ENCODE measurements at places on chromosomes 7 and 10.

DNA sequence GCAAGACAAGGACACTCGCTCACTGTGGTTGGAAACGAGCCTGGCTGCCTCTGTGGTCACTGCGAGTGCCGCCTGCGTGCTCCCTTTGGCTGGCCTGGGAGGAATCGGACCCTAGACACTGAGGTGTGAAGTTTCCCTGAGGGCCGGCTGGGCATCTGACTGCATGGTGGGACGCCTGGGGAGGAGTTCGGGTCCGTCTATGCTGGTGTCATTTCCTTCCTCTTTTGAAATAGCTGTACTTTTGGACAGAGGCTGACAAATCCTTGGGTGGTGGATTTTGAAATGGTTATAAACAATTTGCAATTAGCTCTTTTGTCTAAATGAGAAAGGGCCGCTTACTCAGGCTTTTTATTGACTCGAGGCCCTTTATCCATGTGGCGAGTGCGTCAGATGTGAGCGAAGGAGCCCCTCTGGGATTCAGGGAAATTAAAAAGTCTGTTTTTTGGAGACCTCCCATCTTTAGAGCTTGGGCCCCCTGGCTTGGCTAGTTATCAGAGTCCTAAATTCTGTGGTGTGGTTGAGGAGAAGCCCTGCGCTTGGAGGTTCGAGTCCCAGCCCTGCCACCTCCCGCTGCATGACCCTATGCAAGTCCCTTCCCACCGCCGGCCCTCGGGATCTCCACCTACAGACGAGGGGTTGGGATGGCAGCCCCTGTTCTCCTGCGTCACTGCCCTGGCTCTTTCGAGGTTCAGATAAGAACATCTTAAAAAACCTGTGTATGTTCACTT is 147.1 kb downstream of the RGS10 start:
- DNase-seq, result no peak

GRCh38 chr7:48424731-48425130 is 253.5 kb downstream of the ABCA13 start:
- no peak for DNase-seq

DNA sequence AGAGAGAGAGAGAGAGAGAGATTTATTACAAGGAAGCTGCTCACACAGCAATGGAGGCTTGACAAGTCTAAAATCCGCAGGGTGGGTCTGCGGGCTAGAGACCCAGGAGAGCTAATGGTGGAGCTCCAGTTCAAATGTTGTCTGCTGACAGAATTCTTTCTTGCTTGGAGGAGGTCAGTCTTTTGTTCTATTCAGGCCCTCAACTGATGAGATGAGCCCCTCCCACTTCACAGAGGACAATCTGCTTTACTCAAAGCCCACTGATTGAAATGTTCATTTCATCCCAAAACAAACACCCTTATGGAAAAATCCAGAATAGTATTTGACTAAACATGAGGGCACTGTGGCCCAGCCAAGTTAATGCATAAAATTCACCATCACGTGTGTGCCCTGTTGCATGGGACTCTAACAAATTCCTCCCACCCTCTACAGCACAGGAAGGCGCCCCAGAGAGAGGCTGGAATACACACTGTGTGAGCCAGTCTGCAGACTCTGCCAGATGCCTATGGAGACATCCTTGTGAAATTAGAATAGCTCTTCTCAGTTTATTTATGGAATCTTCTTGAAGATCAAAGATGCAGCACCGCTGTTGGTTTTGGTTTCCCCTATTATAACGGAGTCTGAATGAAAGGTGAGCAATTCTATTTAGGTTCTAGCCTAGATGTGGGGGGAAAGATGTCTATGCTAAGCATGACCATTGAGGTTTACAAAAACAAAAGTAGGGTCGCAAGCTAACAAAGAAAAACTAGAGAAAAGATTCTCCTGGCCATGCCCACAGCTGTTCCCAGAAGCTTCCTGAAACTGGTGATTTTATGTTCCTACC is 123.0 kb upstream of the SFMBT2 start:
- no peak for DNase-seq

DNA sequence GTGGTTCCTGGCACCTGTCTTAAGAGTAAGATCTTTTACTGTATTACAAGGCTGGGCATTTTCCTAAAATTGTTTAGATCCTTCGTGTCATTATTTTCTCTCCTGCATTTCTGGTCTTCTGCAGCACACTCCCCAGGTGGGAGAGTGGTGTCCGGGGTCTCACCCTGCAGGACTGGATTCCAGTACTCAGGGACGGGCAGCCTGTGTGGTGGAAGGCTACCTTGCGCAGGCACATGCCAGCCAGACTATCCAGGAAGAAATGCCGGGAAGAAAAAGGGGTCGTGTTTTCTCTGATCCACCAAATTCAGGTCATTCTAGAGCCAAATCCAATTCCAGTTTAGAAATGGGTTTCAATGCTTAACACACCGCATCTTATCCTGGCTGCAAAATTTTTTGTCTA is 27.7 kb downstream of the CNPY1 start:
- no peak for DNase-seq

DNA sequence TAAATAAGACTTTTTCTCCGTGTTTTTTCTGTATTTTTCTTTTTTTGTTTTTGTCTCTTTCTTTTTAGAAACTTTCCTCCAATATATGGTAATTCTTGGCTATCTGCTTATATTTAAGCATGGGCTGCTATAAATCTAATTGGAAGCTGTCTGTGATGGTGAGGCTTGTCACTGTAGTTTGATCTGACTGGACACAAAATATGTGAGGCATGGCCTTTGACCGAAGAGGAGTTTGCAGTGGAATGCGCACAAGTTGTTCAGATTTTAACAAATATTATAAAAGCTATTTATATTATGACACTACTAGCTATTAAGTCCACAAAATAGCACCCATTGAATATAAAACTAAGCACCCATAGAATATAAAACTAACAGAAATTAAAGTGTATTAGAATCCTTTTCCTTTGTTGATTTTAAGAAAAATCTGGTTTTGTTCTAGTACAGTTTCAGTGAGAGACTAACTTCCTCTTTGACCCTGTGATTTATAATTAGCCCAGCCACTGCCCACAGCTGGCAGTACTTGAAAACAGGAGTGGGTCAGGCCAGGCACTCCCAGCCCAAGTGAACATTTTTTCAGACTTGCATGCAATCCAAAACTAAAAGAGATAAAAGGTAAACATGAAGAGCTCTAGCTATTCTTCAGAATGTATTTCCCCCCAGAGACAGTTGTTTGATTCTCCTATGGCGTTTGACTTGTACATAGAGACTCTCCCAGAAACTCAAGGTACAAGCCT is 69.9 kb upstream of the FGL2 start:
- no peak for DNase-seq

DNA sequence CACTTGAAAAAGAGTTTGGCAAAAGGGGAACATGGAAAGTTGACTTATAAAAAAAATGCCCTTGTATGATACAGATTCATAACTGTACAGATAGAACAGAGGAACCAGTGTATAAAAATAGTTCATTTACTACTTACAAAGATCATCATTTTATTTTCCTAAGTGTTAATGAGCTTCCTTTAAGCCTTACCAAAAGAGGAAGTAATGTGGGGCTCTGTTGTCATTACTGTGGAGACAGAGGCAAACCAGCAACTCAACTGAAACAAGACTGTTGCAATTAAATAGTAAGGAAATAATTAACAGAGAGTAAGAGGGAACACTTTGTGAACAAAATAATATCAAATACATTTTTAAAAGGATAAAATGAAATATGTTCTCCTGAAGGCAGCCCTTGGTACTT is 526.2 kb upstream of the ADARB2 start:
- DNase-seq, result no peak

GRCh38 chr7:49787980-49788379 is 14.5 kb downstream of the VWC2 start:
- no peak for DNase-seq

DNA sequence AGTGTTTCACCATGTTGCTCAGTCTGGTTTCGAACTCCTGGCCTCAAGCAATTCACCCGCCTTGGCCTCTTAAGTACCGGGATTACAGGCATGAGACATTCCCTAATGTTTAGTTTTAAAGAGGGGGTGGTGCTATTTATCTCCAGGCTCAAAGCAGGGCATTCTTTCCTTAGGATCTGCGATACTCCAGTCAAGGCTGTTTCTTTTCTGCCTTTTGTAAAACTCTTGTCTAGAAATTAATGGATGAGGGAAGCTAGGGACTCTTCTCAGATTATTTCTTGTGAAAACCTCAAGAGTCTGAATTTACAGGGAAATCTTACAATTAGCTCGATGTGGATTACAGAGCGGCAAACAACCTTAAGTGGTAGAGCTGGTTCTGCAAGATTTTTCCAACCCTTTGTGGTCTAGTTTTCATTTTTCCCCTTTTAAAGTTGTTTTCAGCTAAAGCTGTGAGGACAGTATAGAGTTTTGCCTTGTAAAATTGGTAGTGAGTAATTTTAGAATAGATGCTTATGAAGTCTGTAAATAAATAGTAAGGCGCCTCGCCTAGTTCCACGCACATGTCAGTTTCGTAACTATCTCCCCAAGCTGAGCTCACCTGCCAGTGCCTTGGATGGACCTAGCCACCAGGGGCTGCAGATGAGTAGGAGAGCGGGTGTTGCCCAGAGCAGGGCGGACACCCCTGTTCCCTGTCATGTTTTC is 53.1 kb downstream of the CUX1 start:
- DNase-seq, result no peak

GRCh38 chr10:31358688-31359330 is 39.8 kb downstream of the ZEB1 start:
- no peak for DNase-seq

DNA sequence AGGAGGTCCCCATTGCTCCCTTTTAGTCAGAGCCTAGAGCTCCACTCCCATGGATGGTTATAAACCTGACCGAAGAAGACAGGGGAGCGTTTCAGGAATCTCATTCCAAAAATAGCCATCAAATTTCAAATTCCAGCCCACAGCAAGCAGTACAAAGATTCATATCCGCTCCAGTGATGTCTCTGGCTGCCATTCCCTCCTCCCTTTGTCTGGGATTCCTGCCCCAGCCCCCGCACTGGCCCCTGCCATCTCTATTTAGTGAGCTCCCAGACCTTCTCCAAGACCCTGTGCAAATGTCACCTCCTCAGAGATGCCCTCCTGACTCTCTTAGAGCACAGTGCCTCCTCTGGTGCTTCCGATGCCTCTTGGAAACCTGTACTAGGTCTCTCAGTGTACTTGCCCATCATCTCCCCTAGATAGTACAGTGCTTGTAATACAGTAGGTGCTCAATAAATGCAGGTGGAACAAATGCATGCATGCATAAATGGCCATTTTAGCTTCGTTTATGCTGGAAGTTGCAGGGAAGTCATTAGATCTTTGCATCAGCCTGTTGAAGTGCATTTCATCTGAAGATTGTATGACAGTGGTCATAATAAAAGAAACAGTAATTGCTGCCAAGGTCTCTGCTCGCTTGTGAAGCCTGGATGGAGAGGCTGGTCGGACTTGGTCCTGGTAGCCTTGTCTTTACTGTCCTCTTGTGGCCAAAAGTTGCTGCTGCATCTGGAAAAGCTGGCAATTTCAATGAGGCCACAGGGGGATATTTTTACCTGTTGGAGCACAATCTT is 32.0 kb upstream of the HABP2 start:
- no peak for DNase-seq

DNA sequence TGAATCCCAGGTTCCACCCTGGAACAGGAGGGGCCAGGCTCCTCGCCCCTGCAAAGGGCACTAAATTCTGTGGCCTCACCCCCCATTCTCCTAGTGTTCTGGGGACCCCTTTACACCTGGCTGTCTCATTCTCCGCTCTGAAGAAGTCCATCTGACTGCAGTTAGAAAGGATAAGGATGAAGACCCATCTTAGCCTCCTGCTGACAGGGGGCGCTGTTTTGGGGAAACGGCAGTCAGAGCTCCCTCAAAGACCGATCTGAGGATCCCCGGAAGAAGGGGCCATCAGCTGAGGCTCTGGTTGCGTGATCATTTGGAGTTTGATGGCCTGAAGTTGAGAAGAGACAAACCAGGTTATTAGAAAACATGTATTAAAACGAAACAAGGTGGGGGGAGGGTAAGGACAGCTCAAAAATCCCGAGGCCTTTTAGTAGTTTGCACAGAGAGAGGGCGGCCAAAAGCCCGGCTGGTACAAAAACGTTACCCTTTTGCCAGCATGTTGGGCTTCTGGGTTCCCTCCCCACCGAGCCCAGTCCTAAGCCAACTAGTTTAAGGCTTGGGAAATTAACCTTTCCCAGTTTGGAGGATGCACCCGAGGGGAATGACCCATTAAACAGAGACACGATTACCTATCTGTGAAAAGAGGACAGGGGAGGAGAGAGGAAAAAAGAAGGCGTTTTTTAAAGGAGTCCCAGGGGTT is 102.8 kb downstream of the CHN2 start:
- no peak for DNase-seq

DNA sequence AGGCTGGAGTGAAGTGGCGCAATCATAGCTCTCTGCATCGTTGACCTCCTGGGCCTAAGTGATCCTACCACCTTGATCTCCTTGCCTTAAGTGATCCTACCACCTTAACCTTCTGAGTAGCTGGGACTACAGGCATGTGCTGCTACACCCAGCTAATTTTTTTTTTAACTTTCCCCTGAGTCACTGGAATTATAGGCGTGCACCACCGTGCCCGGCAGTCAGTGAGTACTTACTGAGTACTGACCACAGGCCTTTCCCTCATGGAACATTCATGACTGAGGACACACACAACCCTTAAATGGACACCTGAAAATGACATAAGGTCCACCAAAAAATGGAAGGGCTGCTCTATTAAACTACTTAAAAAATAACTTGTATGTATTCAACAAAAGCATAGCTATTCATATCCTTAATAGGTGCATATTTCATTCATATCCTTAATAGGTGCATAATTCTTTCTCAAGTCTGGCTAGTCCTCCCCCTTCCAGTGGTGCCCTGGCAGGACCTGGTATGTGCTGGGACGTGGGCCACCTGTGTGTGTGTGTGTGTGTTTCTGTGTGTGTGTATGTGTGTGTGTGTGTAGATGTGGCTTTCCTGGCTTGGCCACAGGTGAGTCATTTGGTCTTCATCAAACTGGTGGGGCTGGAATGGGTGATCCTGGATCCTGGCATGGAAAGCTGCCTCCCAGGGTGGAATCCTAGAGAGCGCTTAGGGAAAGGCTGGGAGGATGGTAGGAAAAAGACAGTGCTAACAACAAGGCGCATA is 3.5 kb downstream of the FAM180A start:
- DNase-seq, result no peak

DNA sequence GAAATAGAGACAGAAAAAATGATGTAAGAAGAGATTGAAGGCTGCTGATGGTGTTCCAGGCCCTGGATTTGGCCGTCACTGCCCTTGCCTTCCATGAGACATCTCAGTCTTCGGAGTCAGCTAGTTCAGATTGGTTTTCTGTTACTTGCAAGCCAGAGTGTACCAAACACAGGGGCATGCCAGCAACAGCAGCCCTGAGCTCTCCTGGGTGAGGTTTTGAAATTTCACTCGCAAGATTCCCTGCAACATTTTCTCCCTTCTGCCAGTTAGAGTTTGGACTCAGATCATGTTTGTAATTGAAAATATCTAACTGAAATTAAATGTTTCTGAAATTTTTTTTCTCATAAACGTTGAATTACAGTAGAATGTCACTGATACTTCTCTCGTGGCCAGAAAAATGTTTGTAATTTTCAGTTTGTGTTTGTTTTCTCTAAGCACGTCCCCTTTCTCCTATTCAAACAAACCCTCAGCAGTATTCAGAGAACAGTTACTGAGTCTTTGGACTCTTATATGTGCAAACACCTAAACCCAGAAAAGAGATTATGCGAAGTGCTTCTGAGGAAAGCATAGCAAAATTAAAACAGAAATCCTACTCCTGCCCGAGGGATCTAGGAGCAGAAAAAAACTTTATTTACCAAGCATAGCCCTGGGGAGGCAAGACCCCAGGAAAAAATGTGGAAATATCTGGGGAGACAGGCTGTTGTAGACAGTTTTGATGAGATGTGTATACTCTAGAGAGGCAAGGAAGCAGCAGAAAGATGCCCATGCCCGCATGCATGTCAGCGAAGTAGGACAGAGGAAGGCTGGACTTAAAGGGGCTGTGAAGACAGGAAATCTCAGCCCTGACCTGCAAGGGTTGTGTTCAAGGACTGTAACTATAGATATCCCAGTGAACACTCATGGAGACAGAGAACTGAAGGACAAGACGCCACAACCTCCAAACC is 43.0 kb upstream of the NAMPT start:
- no peak for DNase-seq

Measured in activated CD4-positive, alpha-beta T cell treated with anti-CD3 and anti-CD28 coated beads, Interleukin-2, amount 50 U/mL, for 24 hours (primary cell).